ENCODE measurements at places on chromosomes 16 and 17.

GRCh38 chr17:40058186-40058784 is 4.1 kb upstream of the MED24 start:
- DNase-seq = no peak

DNA sequence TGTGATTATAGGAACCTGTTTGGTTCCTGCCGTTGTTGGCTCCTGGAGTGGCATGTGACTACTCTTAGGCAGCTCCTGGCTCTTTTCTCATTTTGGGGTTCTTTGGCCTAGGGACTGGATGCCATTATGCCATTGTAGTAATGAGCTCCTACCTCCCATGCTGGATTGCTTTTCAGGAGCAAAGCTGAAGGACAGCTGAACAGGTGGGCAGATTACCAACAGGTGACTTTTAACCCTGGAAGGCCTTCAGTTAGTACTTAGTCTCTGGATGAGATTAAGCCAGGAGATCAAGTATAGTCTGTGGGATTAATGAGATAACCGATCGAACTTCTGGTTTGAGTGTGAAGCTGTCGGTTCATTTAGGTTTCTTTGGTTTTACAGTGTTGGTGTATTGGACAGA is 25.2 kb downstream of the WIPF2 start:
- no peak for DNase-seq

DNA sequence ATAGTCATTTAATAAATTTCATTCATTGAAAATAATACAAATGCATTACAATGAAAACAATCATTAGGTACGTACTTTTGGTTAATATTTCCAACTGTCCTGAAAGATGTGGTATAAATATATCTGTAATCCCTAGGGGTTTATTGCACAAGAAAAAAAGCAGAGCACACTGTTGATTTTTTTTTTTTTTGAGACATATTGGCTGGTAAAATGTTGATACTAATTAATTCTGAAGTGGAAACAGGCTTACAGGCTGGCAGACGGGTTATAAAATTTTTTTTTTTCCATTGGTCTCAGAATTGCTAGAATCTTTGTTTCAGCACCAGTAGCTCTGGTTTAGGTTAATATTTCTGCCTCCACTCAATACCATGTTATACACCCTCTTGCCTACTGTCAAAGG is 193.6 kb downstream of the MAP2K6 start:
- DNase-seq = peak; percentile 2

DNA sequence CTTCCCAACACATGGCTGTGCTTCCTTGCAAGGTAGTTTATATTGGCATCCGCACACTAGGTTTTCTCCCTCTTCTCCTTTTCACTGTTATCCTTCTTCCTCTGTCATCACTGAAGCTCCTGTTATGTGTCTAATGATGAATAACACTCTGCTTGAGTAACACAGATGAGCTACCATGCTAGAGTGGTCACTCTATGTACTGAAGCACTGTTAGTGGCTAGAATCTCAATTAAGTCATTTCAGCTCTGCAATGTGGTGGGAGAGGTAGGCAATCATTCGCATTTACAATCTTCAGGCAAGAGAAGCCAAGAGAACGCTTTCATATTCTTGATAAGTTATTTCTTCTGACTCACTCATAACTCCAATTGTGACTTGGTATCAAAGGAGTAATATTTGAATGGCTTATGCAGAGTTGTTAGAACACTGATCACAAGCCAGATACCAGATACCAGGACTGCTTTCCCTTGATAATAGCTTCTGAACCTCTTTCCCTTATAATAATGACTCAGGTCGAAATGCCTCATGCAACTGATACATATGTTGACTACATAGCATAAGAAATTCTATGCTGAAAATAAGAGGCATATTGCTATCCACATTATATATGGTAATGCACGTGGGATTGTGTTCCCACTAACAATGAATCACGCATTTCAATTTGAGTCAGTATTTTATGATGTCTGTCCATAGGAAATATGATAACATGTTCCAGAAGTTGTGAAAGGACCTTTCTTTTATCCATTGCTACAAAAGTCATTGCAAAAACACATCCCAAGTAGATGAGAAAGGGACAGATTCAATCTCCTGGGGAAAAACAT is 158.0 kb upstream of the HS3ST3A1 start:
- DNase-seq = no peak

- DNase-seq = no peak
Observed at GRCh38 chr17:57067162-57067561, 17.9 kb upstream of the AKAP1 start.

DNA sequence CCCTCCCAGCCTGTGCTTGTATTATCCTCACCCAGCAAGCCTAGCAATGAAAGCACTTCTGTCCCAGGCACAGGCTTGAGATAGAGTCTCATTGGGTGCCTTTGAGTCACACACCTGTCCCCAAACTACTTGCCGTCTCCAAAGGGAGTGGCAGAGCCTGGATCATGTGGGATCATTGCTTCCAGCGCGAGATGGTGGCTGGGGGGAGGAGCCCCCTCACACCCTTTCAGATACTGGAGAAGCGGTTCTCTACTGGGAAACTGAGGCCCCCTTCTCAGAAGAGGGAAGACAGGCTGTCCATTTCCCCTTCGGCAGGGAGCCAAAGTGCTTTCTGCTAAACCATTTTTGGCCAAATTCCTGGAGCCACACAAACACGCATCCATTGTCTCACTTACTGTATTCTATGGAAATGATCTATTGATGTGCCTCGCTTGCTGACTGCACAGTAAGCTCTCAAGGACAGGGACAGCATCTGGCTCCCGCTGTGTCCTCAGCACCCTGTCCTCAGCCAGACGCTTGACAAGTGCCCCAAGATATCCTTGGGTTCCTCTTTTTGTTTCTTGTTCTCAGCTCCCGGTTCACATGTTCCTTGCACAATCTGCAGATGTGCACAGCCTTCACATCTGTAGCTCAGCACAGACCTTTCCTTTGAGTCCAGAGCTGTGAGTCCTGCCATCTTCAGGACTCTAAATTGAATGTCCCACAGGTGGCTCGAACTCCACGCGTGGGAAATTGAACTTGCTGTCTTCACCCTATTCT is 26.0 kb upstream of the DLX3 start:
- no peak for DNase-seq
